ENCODE measurements at places on chromosomes 1 and 21.

DNA sequence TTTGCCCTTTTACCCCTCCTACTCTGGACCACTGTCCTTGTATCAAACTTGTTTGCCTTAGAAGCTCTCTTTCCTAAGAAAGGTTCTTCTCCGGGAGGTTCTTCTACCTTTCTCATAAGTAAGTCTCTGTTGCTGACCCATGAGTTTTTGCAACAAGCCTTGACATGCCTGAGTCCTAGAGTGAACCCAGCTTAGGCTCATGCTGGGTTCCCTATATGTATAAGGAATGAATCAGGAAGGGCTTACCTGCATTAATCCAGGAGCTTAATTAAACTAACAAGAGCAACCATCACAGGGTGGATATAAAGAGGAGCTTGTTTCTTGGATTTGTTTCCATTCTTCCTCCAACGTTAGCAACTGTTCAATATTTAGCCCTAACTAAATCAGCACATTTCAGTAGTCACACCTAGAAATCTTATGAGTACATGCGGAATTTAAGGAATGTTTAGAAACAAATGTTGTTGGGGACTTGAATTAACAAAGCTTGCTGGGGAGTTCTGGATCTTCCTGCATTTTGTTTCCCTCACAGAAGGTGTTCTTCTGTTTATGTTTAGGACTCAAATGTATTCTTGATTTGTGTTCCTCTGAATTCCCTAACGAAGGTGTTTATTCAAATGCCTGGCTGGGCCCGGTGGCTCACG, 64.3 kb upstream of the RAB3GAP2 start:
- H3K27me3 ChIP-seq: peaks cover 7% of the 10 kb centered on the region
- H3K4me3 ChIP-seq: no peak overlapping the region
- no peak overlapping the region for H3K27ac ChIP-seq
- H3K4me1 ChIP-seq: no peaks in the 10 kb centered on the region
- H3K36me3 ChIP-seq: no peaks in the 10 kb centered on the region
- DNase-seq: no peak

DNA sequence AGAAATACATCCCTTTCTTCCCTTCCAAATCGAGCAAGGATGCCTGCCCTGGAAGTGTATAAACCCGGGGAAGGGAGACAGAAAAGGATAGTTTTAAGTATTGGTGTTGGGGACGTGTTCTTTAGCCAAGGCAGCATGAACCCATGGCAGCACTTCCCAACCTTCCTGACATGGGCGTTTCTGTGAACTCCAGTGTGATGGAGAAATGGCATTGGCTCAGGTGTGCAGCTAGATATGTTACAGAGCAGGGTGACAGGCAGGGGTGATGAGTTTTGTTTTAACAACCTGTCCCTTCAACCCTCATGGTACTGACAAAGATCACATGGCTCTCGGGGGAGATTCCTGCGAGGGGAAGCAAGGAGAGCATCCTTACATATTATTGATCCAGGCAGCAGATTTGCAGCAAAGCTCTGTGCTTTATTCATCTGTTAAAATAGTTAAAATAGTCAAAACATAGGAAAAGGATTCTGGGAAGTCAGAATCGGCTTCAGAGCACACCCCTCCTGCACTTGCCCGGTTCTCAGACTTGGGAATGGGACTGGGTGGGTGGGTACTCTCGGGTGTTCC, 4.0 kb downstream of the MX1 start:
- peak overlapping the region; percentile 11 for H3K4me3 ChIP-seq
- H3K27ac ChIP-seq: peak overlapping the region; percentile 6
- peaks cover 34% of the 10 kb centered on the region for H3K4me1 ChIP-seq
- H3K36me3 ChIP-seq: peaks cover 70% of the 10 kb centered on the region
- no peak for DNase-seq

- H3K4me1 ChIP-seq: no peaks in the 10 kb centered on the region
- DNase-seq: no peak
- H3K4me3 ChIP-seq: no peak overlapping the region
- H3K27ac ChIP-seq: no peak overlapping the region
- peaks cover 8% of the 10 kb centered on the region for H3K27me3 ChIP-seq
- H3K36me3 ChIP-seq: no peaks in the 10 kb centered on the region
These were observed 38.8 kb downstream of the CASQ2 start for GRCh38 chr1:115729756-115730155.

DNA sequence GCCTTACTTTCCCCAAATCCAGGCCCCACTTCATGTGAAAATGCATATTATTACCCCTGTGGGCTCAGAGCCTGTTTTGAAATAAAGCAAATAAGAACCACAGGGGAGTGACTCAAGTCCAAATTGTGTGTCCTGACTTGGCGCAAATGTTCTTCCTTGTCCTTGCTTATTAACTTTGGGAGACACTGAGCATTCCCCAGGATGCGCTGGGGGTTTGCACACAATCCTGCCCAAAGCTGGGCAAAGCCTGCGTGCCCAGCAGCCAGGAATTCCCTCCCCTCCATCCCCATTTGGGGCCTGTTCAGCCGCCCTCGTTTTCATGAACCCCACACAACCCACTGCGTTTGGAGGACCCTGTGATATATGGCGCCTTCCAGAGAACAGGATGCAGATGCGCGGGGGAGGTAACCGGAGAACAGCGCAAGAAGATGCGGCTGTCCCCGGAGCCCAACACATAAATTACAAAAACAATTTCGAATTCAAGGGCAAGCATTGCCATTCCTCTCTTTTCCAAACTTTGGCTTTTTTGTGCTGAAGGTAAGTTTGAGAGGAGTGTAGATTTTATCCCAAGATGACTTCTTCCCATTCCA, 42.4 kb upstream of the CLDN14 start:
- H3K27me3 ChIP-seq: peaks cover 2% of the 10 kb centered on the region
- H3K4me1 ChIP-seq: no peaks in the 10 kb centered on the region
- no peak overlapping the region for H3K4me3 ChIP-seq
- DNase-seq: no peak
- no peak overlapping the region for H3K27ac ChIP-seq

DNA sequence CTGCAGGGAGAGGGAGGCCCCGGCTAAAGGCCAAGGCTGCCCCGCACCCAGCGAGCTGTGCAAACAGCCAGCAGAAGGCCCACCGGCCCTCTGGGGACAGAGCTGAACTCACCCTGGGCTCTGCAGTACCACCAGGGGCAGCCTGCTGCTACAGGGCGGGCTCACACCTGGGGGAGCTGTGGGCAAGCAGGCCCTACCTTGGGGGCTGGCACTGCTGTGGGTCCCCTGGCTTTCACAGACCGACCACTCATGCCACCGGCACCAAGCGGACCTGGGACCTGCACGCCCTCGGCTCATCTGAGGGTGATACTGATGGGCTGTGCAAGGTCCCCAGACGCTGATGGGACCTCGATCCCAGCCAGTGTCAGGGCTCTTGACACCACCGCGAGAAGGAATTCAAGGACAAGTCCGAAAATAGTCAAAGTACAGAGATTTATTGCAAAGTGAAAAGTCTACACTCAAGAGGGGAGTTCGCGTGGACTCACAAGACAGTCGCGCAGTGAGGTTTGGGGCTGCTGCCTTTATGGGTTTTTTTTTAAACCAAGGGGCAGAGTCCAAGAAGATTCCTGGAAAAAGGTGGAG, 61.0 kb upstream of the ADARB1 start:
- peaks cover 4% of the 10 kb centered on the region for H3K4me1 ChIP-seq
- peaks cover 51% of the 10 kb centered on the region for H3K27me3 ChIP-seq
- no peaks in the 10 kb centered on the region for H3K36me3 ChIP-seq

GRCh38 chr1:156658496-156658895, 16.6 kb downstream of the BCAN start:
- no peak overlapping the region for H3K27ac ChIP-seq
- H3K4me1 ChIP-seq: peaks cover 41% of the 10 kb centered on the region
- no peak for DNase-seq
- H3K27me3 ChIP-seq: peaks cover 37% of the 10 kb centered on the region
- no peaks in the 10 kb centered on the region for H3K36me3 ChIP-seq

DNA sequence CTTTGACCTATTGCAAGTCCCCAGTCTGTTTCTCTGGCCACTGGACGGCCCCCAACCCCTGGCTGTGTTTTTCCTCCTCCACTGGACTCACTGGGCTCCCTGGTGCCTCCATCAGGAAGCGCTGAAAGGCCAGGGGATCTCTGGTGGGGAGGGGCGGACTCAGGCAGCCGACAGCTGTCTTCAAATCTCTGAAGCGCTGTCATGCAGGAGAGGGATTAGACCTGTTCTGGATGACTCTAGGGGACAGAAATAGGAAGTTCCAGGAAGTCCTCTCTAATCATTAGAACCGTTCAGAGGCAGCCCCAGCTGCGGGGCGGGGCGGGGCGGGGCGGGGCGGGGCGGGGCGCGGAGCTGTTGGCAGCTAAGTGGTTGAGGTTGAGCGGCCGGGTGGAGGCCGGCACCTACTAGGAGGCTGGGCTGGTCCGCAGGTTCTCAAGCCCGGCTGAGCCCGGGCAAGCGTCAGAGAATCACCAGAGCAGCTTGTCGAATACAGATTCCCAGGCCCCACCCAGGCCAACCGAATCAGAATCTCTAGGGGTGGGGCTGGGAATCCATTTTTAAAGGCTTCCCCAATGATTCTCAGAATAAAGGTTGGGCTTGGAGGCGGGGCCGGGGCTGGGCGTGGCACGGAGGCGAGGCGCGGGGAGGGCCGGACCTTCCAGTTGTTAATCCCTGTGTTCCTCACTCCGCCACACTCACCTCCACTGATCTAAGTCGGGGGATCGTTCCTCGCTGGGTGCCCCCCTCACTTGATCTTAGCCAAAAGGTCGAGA, 11.4 kb upstream of the PHLDA3 start:
- DNase-seq: peak; percentile 72
- peak overlapping the region; percentile 77 for H3K4me3 ChIP-seq
- H3K27ac ChIP-seq: peak overlapping the region; percentile 65
- peaks cover 11% of the 10 kb centered on the region for H3K36me3 ChIP-seq

- no peaks in the 10 kb centered on the region for H3K27me3 ChIP-seq
- no peak overlapping the region for H3K27ac ChIP-seq
- H3K4me1 ChIP-seq: peaks cover 7% of the 10 kb centered on the region
- H3K36me3 ChIP-seq: peaks cover 2% of the 10 kb centered on the region
- H3K4me3 ChIP-seq: no peak overlapping the region
These were observed 74.3 kb downstream of the MPZL1 start for GRCh38 chr1:167795810-167796740.

DNA sequence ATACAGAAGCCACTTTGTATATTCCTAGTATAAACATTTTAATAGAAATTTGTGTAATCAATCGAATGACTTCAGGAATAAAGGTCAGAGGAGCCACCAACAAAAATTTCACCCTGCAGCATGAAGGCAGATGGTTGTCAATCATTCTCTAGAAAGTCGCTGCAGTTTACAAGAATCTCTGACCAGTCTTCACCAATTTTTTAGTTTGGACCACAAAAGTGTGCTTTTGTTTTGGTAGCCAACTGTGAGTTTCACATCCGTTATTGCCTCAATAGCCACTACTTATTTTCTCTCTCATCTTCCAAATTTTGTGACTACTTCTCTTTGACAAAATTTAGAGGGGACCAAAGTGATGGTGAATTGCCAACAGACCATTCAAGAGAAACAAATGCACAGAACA, 1155.6 kb downstream of the AMY1C start:
- H3K4me1 ChIP-seq: no peaks in the 10 kb centered on the region
- H3K4me3 ChIP-seq: no peak overlapping the region
- H3K36me3 ChIP-seq: no peaks in the 10 kb centered on the region

GRCh38 chr1:12135612-12136011, 31.2 kb upstream of the TNFRSF1B start:
- H3K27ac ChIP-seq: peak overlapping the region; percentile 64
- DNase-seq: no peak

DNA sequence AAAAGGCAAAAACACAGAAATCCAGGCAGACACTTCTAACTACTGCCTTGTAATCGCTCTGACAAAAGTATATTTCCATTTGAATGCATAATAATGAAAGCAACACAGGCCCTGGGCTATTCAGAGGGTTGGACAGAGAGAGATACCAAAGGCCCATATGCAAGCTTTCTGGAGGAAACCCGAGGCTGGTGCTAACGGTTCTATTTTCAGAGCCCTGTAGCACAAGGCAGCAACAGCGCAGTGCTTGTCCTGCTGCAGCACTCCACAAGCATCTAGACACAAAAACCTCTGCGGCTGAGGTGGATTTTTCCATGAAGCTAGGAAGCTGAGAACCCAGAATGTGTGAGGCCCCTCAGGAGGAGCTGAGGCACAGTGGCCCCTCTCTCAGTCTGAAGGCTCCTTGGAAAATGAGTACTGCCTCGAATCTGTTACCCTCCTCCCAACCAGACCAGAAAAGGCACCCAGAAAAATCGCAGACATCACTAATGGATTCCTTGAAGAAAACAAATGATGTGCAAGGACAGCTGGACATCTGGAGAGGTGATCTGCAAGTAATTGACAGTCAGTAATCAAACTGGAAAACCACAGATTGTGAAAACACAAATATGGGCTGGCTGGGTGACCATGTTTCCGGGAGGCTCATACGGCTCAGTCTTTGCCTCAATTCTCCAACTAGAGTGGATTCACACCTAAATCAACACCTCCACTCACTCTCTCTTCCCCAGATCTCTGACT, 54.0 kb downstream of the COLGALT2 start:
- no peak overlapping the region for H3K4me3 ChIP-seq
- no peak overlapping the region for H3K27ac ChIP-seq
- peaks cover 3% of the 10 kb centered on the region for H3K27me3 ChIP-seq
- H3K36me3 ChIP-seq: no peaks in the 10 kb centered on the region

- DNase-seq: no peak
- peaks cover 22% of the 10 kb centered on the region for H3K4me1 ChIP-seq
- H3K36me3 ChIP-seq: peaks cover 29% of the 10 kb centered on the region
- no peaks in the 10 kb centered on the region for H3K27me3 ChIP-seq
These were observed 37.7 kb downstream of the PIK3C2B start for GRCh38 chr1:204456826-204457442.

DNA sequence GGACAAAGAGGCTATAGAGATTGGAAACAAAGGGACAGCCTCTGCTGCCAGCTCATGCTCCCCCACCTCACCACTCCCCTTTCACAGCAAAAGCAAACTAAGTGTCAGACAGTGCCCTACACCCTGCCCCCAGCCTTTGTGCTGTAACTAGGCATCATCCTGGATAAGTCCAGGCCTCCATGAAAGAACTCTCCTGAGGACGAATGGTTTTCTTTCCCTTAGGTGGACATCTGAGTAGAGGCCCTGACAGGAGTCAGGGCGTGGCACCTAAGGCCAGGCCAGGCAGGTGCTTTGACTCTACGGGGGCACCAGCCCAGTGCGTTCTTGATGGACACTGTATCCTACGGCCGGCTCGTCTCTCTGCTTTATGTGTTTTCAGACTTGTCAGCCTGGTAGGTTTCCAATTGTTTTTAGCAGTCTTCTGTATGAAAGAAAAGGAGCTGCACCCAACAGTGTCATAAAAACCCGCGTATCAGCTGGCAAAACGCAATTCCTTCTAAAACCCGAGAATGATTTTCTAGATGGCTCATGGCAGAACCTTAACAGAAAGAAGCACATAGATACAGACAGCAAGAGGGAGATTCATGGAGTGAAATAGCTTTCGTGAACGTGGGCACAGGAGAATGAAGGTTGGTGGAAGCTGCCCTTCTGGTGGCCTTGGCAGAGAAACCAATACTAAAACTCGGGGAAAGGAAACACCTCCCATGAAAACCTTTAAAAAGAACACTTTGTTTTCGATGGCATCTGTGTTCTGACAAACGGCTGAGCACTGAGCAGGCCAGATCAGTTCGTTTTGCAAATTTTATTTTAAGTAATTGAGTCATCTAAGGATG, 51.7 kb upstream of the AJAP1 start:
- DNase-seq: no peak
- no peak overlapping the region for H3K27ac ChIP-seq
- no peak overlapping the region for H3K4me3 ChIP-seq
- H3K27me3 ChIP-seq: peaks cover 14% of the 10 kb centered on the region
- H3K36me3 ChIP-seq: no peaks in the 10 kb centered on the region

GRCh38 chr1:150613061-150613920, 16.1 kb downstream of the ENSA start:
- H3K27me3 ChIP-seq: no peaks in the 10 kb centered on the region
- peak; percentile 70 for DNase-seq
- H3K27ac ChIP-seq: peak overlapping the region; percentile 93
- peaks cover 51% of the 10 kb centered on the region for H3K4me1 ChIP-seq
- peak overlapping the region; percentile 60 for H3K4me3 ChIP-seq
- peaks cover 30% of the 10 kb centered on the region for H3K36me3 ChIP-seq

All from T-helper 2 cell treated with Interferon-gamma antibody and Interleukin-4, amounts not matched to agents 5 μg/mL and 100 μg/mL, for 36 hours (primary cell).